ENCODE measurements at places on chromosomes 3 and 15.

DNA sequence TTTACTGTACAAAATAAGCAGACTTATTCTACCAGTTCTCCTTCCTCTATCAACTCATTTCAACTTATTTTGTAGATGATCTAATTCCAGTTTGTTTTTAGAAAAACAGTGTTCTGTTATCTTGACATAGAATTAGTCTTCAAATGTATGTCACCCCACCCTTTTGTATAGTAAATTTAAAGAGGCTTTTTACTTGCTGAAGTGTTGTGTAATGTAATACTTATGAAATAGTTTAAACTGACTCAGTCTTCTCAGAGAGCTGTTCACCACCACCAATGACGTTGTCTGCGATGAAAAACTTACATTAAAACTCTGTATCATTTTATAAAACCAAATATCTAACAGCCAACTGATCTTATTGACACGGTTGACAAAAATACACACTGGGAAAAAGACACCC is 82.9 kb downstream of the RAP2B start:
- DNase-seq, result no peak

GRCh38 chr15:101043011-101043410 is 123.9 kb downstream of the LRRK1 start:
- DNase-seq, result no peak

GRCh38 chr3:49346797-49347251 is 7.0 kb upstream of the USP4 start:
- DNase-seq, result no peak

GRCh38 chr3:52210037-52210436 is 12.1 kb downstream of the ALAS1 start:
- DNase-seq, result no peak

DNA sequence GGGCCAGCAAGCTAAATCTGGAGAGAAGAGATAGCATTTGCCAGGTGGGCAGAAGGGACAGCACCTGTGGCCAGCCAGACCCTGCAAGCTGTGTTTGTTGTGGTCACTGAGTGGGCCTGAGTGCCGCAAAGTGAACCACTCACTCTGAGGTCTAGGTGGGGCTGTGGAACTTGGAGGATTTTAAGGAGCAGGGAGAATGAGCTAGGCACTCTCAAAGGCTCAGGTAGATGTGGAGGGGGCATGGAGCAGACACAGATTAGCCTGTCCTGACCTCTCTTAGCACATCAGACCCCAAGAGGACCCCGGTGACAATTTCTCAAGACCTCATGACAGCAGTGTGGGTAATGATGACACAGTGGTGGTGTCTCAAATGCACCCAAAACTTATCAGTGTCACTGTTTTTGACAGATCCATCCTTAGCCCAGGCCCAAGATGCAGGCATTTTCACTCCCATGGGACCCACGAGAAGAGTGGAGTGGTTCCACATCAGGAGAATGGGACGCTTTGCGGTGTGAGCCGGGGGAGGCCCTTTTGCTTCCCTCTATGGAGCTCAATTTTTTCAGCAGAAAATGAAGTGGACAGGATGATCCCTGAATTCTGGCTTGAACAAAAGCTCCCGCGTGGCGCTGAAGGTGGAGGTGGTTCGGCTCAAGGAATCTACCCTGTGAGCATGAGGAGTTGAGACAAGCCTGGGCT is 43.8 kb upstream of the TLE3 start:
- no peak for DNase-seq

DNA sequence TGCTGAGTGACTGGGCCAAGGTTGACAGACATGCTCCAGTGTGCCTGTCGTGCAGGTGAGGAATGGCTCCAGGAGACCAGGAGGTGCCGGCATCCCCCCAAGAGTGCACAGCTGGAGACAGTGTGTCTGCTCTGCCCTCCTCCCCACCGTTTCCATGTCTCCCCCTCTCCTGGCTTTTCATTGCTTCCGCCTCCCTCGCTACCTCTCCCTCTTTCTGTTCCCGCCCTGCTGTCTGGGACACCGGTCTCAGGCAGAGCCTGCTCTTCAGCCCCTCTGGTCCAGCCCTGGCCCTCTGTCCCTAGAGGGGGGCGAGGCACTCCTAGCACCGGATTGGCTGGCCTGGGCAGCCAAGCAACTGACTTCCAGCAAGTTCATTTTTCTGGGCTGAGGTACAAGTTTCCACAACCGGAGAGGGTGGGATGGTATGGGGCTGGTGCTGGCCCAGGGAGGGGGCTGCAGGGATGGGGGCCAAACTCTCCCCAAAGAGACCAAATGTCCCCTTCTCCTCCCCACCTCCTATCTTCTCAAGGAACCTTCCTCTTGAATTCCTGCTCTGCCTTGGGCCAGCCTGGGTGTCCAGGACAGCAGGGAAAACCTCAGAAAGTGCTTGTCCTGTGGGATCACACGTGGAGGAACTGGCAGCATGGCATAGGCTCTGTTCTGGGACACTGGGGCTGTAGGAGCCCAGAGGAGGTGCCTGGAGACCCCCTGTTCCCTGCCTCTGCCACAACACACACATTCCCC is 32.6 kb downstream of the PRKCD start:
- DNase-seq, result no peak

- DNase-seq, result no peak
Measured at GRCh38 chr3:152374262-152374990, 105.7 kb downstream of the MBNL1 start.

GRCh38 chr3:140334132-140334929 is 343.5 kb upstream of the TRIM42 start:
- no peak for DNase-seq

DNA sequence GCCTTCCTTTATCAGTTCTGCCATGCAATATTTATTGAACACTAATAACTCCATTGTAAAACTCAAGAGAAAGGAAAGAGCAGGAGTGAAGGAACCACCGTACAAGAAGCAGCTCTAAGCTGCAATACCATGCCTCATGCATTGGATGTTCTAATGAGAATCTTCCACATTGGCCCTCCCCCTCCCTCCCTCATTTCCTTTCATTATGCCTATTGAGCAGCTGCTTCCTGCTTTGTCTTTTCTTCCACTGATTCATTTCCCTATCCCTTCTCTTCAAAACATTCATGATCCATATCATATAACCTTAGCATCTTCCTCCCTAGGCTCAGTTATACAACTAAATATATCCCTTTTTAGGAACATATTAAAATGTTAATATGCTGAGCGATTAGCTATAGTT is 698.7 kb upstream of the GOLIM4 start:
- DNase-seq, result no peak
